ENCODE measurements at places on chromosomes 2 and 18.

DNA sequence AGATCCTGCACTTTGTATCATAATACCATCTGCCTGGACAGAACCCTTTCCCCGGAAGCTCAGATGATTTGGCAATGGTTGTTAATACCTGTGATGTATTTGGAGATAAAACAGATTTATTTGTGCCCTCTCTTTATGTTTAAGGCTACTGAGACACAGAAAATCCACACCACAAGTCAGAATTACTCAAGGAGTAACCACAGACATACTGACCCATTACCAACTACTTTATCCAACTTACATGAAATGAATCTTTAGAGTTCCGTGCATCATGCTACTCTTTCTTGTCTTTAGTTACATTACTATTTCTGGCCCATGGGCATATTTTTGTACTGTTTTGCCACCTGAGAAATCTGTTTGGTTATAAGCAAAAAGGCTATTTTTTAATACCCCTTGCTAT lies 384.0 kb downstream of the STK39 start:
- DNase-seq: no peak

DNA sequence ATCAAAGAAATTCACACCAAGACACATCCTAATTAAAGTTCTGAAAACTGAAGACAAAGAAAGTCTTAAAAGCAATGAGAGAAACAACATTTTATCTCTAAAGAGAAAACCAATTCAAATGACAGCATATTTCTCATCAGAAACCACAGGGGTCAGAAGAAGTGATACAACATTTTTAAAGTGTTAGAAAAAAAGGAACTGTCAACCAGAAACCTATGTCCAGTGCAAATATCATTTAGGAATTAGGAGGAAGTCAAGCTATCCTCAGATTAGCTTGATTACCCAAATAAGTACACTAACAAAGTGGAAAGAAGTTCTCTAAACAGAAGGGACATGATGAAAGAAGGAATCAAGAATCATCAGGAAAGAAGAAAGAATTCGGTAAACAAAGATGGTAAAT lies 59.5 kb upstream of the BCL2L11 start:
- DNase-seq: no peak

DNA sequence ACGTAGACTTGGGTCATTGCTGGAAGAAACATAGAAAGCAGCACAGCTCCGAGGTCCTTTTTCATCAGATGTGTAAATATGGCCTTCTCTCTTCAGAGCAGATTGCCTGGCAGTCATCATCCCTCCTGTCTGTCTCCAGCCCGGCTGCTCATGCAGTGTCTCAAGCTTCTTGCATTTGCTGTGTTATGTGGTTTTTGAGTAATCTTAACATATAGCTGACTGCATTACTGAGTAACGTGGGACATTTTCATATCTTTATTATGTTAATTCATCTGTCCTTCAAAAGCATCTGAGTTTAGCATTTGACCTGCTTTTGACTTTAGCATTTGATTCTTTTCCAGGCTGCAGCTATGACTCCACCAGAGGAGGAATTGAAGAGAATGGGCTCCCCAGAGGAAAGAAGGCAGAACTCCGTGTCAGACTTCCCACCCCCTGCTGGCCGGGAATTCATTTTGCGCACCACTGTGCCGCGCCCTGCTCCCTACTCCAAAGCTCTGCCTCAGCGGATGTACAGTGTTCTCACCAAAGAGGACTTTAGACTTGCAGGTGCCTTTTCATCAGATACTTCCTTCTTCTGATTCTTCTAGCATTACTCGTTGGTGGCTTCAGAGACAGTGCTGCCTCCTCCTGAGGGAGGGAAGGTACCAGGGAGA lies 116.2 kb downstream of the RAB3GAP1 start:
- no peak for DNase-seq

DNA sequence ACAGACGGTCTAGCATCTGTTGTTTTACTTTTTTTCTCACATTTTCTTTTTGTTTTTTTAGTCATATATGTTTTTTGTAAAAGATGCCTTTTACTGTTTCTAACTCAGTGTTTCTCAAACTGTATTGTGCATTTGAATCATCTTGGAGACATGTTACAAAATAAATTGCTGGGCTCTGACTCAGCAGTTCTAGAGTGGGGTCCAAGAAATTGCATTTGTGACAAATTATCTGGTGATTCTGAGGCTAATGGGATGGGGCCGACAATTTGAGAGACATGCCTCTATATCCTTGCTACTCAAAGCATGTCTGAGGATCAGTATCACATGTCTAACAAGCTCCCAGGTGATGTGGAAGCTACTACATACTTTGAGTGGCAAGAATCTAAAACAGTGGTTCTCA lies 478.8 kb downstream of the PLCL1 start:
- DNase-seq: no peak

GRCh38 chr2:150126143-150126740 lies 361.2 kb downstream of the RND3 start:
- DNase-seq: no peak

- DNase-seq: no peak
These were observed 2.6 kb downstream of the RAB27B start for GRCh38 chr18:54830866-54831265.

GRCh38 chr2:197324801-197325200 lies 14.2 kb upstream of the ANKRD44 start:
- DNase-seq: no peak

DNA sequence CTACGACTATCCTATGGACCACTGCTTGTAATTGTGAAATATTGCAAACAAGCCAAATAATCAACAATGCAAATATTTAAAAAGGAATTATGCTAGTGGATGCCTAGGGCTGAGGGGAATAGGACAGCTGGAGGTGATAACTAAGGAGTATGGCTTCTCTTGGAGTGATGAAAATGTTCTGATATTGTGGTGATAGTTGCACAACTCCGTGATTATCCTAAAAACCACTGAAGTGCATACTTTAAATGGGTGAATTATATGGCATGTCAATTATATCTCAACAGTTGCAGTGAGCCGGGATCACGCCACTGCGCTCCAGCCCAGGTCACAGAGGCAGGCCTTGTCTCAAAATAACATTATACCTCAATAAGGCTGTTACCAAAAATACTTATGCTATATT lies 125.1 kb upstream of the SH3BP4 start:
- no peak for DNase-seq

DNA sequence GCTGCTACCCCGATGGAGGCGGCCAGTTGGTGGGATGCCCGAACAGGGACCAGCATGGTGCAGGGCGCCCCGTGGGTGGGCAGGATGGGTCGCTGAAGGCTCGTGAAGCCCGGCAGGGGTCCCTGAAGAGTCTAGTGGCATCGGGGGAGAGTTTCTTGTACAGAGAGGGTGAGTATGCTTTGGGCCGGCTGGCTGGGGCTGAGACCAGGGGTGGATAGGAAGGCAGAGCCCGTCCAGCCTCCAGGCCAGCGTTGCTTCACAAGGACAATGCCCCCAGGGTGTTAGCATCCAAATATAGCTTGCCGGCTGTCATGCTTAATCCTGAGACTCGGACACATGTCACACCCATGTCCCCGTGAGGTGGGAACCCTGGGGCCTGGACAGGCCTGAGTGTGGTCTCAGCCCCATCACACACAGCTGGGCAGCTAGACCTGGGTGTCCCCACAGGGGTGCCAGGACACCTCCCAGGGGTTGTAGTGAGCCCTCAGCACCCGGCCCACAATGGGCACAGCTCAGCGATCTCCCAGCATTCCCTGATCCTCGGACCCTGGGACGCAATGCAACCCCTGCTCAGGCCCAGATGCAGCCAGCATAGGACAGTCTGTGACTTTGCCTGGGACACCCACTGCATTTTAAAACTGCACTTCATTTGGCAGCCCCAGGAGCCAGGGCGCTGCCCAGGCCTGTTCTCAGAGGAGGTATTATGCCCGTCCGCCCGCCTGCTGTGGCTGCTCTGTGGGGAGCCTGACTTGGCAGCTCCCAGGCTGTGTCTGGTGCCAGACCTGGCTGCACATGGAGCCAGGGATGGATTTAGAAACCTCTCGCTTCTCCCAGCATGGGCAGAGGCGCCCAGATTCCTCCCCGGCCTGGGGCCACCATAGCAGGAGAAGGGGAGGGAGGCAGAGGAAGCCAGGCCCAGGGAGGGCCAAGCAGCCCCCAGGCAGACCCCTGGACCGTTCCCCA lies 36.4 kb downstream of the RAMP1 start:
- DNase-seq: no peak

DNA sequence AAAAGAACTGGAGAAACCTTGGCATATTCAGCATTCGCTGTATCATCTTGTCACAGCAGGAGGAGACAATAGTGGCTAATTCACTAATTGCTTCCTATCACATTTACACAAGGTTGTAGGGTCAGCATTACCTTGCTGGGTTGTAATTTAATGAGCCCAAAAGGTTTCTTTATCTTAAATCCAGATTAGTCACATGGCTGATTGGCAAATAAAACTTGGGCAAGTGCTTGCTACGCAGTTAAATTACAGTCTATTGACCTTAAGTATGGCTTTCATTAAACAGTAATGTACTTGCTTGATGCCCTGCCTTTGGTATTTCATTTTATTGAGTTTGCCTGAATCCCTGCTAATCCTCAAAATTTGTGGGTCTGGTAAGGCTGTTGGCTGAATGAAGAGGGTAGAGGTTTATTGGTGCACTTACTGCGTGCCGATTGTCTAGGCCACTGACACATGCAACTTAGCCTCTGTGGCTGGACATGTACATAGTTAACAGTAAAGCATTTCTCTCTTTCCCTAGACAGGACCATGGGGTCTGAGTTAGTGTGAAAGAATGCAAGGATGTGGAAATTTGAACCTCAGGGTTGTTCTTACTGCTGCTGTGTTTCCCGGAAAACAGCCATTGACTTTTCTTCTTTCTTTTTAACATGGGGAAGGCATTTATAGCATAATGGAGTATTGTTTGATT lies 34.3 kb downstream of the FMNL2 start:
- DNase-seq: no peak

- DNase-seq: no peak
These were observed 114.8 kb upstream of the CDC42EP3 start for GRCh38 chr2:37786191-37786698.

DNA sequence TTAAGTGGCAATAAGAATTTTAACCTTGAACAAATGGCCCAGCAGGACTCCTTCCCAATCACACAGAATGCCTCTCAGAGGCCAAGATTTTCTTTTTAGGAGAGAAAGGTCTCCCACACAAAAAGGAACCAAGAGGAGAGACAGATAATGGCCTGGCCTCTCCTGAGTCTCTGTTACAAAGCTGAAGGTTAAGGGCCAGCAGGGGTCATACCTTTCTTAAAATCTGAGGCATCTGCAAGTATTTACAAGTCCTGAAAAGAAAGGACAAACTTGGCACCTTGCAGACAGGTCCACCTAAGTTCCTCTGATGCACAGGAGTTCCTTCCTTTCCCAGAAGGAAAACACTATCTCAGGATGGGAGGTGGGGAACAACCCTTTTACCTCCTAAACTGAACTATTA lies 142.3 kb downstream of the TMEM163 start:
- DNase-seq: no peak

DNA sequence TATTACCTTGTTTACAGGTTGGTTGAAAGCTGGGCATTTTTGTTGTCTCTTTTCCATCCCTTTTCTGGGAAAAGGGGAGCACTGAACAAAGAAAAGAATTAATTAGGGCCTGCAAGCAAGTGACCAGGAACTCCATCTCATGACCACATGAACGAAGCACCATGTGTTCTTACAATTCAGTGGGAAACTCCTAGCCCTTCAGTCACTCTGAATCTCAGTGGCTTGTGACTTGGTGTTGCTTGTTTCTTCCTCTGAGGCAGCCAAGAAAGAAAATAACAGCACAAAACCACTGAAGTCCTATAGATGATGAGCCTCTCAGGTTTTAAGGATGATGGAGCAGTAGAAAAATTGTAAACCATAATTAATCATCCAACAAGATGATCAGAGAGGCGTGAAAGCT lies 129.1 kb upstream of the CAB39 start:
- no peak for DNase-seq

DNA sequence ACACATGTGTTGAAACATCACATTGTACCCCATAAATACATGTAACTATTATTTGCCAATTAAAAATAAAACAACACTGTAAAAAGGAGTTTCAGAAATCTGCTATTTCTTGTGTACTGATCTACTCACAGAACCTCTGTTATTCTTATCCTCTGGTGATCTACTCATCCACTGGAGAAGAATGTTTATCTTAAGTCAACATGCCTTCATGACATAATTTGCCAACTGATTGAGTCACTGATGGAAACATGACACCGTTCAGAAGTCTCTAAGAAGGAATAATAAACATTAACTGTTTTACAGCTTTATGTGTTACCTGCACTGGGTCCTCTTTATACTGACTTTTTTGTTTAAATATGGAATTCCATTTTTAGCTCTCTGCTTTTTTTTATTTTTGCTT lies 555.2 kb downstream of the DCDC2C start:
- DNase-seq: no peak

GRCh38 chr2:170554278-170554955 lies 160.7 kb upstream of the SP5 start:
- no peak for DNase-seq

- DNase-seq: no peak
These were observed 32.2 kb downstream of the IKZF2 start for GRCh38 chr2:213119061-213119809.

DNA sequence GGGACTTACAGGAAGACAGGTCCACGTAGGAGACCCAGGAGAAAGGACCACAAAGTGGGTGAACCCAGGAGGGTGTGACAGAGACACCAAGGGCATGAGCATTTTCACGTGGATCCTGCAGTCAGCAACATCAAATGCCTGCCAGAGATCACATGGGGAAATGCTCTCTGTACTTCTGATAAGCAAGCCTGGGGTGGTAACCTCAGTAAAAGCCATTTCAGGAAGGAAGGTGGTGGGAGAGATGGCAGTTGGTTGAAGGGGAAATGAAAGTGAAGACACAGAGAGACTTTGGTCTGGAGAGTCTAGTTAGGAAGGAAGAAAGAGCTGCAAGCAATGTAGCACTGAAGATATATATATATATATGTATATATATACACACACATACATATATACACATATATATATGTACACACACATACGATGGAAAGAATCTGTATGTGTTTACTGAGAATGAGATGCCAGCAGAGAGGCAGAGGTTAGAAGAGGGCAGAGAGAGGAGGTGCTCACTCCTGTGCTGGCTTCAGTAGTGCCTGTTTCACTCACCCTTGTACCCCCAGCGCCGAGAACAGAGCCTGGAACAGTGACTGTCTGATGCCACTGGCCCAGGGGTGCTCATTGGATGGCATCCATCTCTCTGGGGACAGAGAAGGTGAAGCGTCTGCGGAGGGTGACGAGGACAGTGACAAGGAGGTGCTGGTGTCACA lies 314.9 kb downstream of the AFF3 start:
- no peak for DNase-seq

GRCh38 chr2:184906709-184907108 lies 308.4 kb downstream of the ZNF804A start:
- no peak for DNase-seq

GRCh38 chr18:63860531-63860930 lies 27.0 kb upstream of the SERPINB2 start:
- DNase-seq: no peak

DNA sequence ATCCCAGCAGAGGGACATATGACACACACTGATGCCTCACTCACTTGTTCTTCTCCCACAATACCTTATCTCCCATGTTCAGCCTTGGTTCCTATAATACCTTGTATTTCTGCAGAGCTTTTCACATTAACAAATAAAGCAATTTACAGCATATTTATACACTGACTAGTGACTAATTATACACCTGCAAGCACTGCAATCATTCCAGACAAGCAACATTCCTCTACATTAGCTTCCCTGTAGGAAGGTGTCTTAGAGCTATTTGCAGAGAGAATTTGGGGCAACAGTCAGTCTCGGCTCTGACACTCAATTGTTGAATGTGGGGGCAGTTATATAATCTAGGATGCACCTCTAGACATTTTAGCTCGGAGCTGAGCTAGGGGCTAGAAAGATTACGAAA lies 9.5 kb upstream of the INSIG2 start:
- DNase-seq: no peak

- no peak for DNase-seq
These were observed 331.3 kb upstream of the CNTNAP5 start for GRCh38 chr2:123693836-123694235.
